Adipocyte (in vitro differentiated cells): ENCODE measurements at places on chromosomes 6 and 20.
A peak's percentile ranks its signal among the peaks of the same experiment; 100 is the strongest.

DNA sequence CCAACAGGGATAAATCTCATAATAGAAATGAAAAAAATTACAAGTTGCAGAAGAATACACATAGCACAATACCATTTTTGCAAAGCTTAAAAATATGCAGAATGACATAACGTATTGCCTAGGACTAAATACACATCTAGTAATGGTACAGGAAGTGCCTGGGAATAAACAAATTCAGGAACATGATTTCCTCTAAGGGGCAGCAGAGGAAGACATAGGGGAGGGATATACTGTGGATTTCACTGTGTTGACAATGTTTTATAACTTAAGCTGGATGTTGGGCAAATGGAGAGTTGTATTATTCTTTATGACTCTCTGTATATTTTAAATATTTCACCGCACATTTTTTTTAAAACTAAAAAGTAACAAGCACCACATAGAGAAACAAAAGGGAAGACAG, 5.6 kb upstream of the GLO1 start:
- DNase-seq, result peak; percentile 22

- no peak for DNase-seq
Measured at GRCh38 chr6:32475392-32476206, 35.9 kb downstream of the HLA-DRA start.

DNA sequence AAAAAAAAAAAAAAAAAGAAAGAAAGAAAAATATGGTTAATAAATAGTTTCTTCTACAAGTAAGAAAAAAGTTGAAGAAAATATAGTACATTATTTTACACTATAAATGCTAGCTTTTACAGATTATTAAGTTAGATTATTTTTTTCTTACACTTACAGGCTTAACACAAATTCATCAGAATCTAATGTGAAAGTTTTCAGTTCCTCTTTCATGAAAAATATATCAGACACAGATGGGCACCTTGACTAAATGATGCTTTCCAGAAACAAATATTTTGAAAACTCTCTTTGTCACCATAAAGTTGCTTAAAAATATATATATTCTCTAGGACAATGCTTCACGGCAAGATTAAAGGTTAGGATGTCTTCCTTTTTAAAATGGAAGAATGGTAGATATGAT, 321.8 kb upstream of the HSF2 start:
- no peak for DNase-seq

GRCh38 chr20:16063881-16064280, 509.4 kb downstream of the KIF16B start:
- peak; percentile 1 for DNase-seq

DNA sequence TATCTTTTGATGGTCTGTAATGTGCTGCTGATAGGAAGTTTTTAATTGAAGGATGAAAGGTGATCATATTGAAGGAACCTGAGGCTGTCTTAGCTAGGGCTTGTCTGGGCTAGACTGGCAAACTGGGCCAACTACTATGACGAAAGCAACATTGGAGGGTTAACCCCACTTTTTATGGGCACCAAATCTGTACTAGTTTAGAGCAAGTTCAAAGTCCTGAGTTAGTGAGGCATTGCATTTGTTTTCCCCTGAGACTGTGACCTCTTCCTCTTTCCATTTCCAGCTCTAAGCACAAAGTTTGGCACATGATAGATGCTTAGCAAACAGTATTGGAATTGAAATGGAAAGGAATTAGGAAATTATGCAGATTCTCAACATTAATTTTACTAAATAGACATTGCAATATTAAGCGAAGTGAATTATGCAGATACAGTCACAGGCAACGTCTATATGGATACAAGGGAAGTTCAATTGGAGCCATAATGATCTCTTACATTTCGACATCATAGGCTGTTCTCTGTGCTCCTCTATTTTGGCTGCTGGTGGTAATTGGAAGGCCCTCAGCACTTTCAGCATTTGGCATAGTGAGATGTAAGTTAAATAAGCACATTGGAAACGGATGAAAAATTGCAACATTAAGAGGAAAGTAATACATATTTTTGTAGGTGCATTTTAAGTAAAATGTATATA, 22.2 kb downstream of the CEP57L1 start:
- DNase-seq, result no peak

- DNase-seq, result no peak
Measured at GRCh38 chr6:72371473-72371872, 250.4 kb upstream of the KCNQ5 start.

GRCh38 chr6:38353310-38354036, 286.3 kb downstream of the BTBD9 start:
- DNase-seq, result no peak
